T-helper 2 cell treated with Interferon-gamma antibody and Interleukin-4, amounts not matched to agents 5 μg/mL and 100 μg/mL, for 36 hours (primary cell): ENCODE measurements at places on chromosomes 3 and 15.

DNA sequence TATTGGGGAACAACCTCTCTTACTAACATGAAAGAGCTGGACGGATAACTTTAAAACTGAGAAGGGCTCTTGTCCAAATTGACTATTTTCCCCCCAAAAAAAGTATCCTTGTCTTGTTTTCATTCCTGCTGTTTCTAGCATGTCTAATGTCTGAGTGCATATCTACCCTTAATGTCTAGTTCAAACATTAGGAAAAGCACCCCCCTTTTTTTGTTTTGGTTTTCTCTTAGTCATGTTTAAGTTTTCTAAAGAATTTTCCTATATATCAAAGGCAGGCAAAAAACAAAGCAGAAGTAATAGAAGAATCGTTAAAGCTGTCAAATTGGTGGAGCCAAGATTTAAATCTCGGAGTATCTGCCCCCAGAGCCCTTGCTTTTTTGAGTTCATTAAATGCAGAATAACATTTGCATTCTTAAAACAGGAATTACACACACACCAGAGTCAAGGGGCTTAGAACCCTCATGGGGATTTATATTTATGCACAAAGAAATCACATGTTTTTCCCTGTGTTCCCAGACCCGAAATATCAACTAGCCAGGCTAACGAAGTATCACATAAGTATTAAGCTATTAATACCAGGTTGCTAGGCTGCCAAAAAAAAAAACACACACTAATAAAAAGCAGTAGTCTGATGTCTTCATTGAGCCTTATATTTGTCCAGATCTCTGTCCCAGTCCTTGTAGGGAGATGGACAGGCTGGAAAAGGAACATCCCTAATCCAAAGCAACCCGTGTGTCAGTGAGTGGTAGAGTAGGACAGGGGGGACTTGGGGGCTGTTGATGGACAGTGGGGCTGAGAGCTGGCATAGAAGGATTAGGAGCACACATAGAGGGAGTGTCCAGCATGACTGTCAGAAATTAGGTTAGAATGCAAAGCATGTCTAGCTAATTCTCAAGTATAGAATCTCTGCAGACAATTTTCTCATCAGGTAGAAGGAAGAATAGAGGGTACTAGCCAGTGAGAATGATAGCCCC, 103.6 kb upstream of the BFSP2 start:
- no peak for DNase-seq
- no peaks in the 10 kb centered on the region for H3K4me1 ChIP-seq
- no peak overlapping the region for H3K27ac ChIP-seq
- H3K4me3 ChIP-seq = no peak overlapping the region

GRCh38 chr3:104437891-104438290, 928.8 kb upstream of the ALCAM start:
- no peaks in the 10 kb centered on the region for H3K27me3 ChIP-seq
- H3K4me1 ChIP-seq = no peaks in the 10 kb centered on the region
- no peaks in the 10 kb centered on the region for H3K36me3 ChIP-seq
- no peak overlapping the region for H3K27ac ChIP-seq
- DNase-seq = no peak
- H3K4me3 ChIP-seq = no peak overlapping the region

DNA sequence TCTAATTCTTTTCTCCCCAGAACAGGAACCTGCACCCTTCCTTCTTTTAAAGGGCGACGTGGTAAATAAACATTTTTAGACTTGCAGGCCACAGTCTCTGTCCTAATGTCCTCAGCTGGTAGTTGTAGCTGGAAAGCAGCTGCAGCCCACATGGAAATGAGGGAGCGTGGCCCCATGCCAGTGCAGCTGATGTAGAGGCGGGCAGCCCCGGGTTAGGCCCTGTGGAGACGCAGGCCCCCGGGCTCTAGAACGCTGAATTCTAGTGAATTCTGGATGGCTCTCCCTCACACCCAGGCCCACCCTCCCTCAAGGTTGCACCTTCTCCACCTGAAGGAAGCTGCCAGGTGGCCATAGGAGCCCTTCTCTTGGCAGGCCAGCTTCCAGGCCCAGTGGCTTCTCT, 52.3 kb downstream of the PGPEP1L start:
- peaks cover 18% of the 10 kb centered on the region for H3K4me1 ChIP-seq
- no peak overlapping the region for H3K27ac ChIP-seq
- no peak for DNase-seq
- peaks cover 10% of the 10 kb centered on the region for H3K36me3 ChIP-seq
- no peaks in the 10 kb centered on the region for H3K27me3 ChIP-seq
- H3K4me3 ChIP-seq = no peak overlapping the region

GRCh38 chr15:44275150-44275830, 13.2 kb upstream of the GOLM2 start:
- H3K27me3 ChIP-seq = peaks cover 21% of the 10 kb centered on the region
- no peaks in the 10 kb centered on the region for H3K36me3 ChIP-seq
- no peak overlapping the region for H3K4me3 ChIP-seq
- no peak for DNase-seq
- H3K4me1 ChIP-seq = no peaks in the 10 kb centered on the region

DNA sequence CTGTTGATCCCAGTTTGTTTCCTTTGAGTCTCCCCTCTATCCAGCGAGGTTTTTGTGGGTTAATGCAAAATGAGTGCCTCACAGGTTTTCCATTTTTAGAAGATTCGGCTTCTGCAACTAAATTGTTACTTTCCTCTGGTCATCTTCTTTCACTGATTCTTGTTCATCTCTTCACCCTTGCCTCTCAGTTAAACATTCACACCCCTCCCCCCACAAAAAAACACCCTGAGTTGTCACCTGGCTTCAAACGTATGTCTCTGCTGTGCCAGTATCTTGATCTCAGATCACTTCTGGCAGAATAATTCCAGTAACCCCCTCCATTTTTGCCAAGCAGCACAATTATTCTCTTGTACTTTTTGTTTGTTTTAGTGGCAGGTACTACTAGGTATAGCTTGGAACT, 12.3 kb upstream of the CLDN16 start:
- DNase-seq = no peak
- no peak overlapping the region for H3K4me3 ChIP-seq

DNA sequence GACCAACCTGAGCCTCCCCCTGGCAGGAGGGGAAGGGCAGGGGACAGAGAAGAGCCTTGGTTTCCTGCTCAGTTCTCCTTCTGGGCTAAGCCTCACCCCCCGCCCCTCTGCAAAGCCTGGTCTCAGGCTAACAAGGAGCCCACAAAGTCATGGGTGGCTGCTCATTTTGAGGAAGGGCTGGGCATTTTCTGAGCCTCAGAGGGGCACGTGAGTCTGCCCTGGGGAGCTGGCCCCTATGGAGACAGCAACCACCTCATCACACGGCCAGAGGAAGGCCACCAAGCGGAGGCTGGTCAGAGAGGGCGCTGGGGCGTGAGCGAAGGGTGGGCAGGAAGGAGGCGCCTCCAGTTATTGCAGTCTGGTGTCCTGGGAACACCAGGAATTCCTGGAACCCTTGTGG, 18.7 kb downstream of the ABTB1 start:
- H3K27ac ChIP-seq = no peak overlapping the region
- H3K27me3 ChIP-seq = no peaks in the 10 kb centered on the region
- no peak for DNase-seq
- no peaks in the 10 kb centered on the region for H3K36me3 ChIP-seq

GRCh38 chr15:89827829-89828228, 13.2 kb upstream of the ANPEP start:
- no peaks in the 10 kb centered on the region for H3K4me1 ChIP-seq
- no peak overlapping the region for H3K4me3 ChIP-seq
- no peak for DNase-seq
- H3K27ac ChIP-seq = peak overlapping the region; percentile 17

GRCh38 chr3:122322095-122323075, 2.7 kb upstream of the CSTA start:
- peaks cover 33% of the 10 kb centered on the region for H3K27me3 ChIP-seq
- DNase-seq = peak; percentile 52
- peaks cover 28% of the 10 kb centered on the region for H3K4me1 ChIP-seq

DNA sequence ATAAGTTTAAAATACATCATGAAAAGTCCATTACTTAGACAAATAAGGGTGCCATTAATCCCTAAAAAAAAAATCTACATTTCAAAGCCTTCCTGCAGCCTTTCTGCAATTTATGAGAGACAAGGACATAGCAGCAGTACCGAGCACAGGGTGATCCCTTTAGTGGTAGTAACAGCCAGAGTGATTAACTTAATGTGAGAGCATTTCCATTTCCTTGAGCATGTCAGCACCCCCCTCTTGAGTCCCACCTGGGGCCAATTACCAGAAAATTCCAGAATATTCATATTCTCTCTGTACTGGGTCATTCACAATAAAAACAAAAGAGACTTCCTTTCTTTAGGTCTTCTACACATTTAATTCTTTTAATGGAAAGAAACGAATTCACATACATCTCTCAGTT, 546.9 kb upstream of the CCDC54 start:
- H3K4me1 ChIP-seq = peaks cover 18% of the 10 kb centered on the region
- H3K4me3 ChIP-seq = no peak overlapping the region
- no peak for DNase-seq

- H3K4me1 ChIP-seq = no peaks in the 10 kb centered on the region
- H3K4me3 ChIP-seq = no peak overlapping the region
- DNase-seq = no peak
Measured at GRCh38 chr3:127002195-127003174, 19.6 kb downstream of the PLXNA1 start.

DNA sequence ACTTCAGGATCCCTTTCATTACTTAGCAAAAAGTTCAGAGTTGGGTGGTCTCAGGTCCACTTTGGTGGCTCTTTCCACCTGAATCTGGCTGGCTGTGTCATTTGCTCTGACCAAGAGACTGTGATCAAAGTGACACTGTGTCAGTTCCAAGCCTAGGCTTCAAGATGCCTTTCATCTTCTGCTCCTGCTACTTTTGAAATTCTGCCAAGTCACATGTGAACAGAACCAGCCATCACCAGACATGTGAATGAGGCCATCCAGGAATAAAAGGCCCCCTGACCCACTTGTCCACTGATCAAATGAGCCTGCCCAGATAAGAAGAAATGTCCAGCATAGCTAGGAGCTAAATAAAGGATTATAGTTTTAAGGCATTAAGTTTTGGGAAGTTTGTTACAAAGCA, 132.2 kb downstream of the OSBPL10 start:
- no peaks in the 10 kb centered on the region for H3K36me3 ChIP-seq
- no peak for DNase-seq
- no peak overlapping the region for H3K27ac ChIP-seq
- H3K4me1 ChIP-seq = no peaks in the 10 kb centered on the region

DNA sequence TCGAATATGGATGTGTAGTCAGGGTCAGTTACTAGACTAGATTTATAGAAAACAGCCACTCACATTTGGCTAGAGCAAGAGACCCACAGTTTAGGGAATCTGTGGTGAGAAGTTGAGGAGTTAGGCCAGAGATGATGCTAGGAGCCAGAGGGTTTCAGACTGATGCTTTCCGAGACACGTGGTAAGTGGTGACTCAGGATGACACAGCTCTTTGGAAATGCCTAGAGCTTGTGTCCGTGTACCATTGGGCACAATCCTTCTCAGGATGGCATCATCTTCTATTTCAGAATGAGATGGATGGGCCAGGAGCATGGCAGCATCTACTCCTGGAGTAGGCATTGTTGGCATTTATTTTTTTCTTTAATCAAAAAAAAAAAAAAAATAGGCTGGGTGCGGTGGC, 28.5 kb downstream of the PTPRG start:
- H3K4me3 ChIP-seq = no peak overlapping the region
- no peak for DNase-seq
- H3K27me3 ChIP-seq = peaks cover 2% of the 10 kb centered on the region
- no peaks in the 10 kb centered on the region for H3K4me1 ChIP-seq

DNA sequence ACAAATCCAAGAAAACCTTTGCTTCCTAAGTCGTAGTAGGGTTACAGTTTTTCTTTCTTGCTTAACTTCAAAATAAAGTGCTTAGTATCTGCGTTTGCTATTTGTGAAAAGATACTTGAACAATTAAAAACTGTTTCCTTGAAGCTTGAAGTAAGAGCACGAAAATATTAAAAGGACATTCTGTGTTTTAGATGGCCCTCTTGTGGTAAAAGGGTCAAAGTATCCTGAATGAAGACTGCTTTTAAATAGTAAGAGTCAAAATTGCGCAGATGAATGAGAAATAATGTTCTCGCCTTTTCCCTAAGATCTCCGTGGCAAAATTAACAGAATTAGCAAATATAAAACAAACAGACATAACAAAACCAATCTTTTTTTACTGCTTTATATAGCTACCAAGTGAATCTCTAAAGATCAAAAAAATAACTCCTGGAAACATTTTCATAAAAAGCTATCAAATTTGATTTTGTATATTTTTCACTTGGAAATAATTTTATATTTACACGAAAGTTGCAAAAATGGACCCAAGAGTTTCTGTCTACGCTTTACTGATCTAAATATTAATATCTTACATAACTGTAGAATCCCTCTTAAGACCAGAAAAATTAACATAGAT, 175.4 kb downstream of the MBNL1 start:
- H3K4me1 ChIP-seq = peaks cover 33% of the 10 kb centered on the region
- no peaks in the 10 kb centered on the region for H3K27me3 ChIP-seq
- no peak overlapping the region for H3K4me3 ChIP-seq
- no peak for DNase-seq
- no peak overlapping the region for H3K27ac ChIP-seq
- H3K36me3 ChIP-seq = peaks cover 35% of the 10 kb centered on the region

- H3K4me1 ChIP-seq = peaks cover 33% of the 10 kb centered on the region
- H3K27me3 ChIP-seq = no peaks in the 10 kb centered on the region
Measured at GRCh38 chr15:81270781-81271491, 53.0 kb downstream of the STARD5 start.

- H3K4me3 ChIP-seq = no peak overlapping the region
- no peak for DNase-seq
- peaks cover 34% of the 10 kb centered on the region for H3K36me3 ChIP-seq
- no peak overlapping the region for H3K27ac ChIP-seq
Measured at GRCh38 chr15:80156176-80156720, 3.4 kb downstream of the FAH start.

DNA sequence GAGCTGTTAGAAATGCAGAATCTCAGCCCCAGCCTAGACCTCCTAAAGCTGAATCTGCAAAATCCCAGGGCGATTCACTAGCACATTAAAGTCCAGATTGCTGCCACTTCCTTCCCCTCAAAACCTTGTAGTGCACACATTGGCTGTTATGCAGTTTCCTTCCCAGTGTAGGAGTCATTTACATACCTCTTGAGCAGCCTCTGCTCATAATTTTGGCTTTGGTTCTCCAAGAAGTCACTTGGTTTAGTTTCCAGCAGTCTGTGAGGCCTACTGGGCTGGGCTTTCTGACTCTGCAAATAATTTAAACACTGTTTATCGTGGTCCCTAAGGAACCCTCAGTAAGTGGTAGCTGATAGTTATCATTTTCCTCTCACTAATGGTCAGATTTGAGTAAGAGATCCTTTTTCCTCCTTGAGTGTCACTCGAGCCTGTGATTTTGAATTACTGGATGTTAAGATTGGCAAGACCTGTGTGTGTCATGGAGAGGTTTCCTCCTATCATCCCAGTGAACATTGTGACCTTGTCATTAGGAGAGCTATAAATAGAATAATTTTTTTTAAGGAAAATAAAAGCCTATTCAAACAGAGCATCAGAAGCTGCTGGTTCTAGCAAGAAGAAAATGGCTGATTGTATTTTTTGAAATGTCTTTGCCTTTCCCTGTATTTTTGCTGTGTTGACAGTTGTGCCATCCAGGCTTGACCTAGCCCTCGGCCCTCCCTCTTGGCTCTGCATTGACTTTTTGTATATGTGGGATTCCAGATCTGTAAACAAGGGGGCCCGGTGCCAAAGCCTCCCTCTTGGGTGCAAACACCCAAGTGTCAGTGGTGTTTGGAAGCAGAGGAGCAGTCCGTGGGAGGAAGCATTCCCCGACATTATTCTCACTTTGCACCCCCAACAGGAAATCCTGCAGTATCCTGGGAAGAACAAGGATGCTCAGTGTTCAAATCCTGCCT, 134.8 kb upstream of the ANKRD28 start:
- H3K4me3 ChIP-seq = no peak overlapping the region
- no peaks in the 10 kb centered on the region for H3K4me1 ChIP-seq
- no peak for DNase-seq
- peaks cover 2% of the 10 kb centered on the region for H3K27me3 ChIP-seq

GRCh38 chr15:42275780-42276391, 2.7 kb upstream of the TMEM87A start:
- DNase-seq = no peak
- peaks cover 19% of the 10 kb centered on the region for H3K36me3 ChIP-seq
- H3K27ac ChIP-seq = peak overlapping the region; percentile 98
- H3K4me3 ChIP-seq = peak overlapping the region; percentile 97
